Caco-2 (cell line): ENCODE measurements at places on chromosomes 1 and 21. TPM values are rescaled to one million over a fixed set of nuclear protein-coding genes. Genes with fewer than 3 reads are reported as not detected.

DNA sequence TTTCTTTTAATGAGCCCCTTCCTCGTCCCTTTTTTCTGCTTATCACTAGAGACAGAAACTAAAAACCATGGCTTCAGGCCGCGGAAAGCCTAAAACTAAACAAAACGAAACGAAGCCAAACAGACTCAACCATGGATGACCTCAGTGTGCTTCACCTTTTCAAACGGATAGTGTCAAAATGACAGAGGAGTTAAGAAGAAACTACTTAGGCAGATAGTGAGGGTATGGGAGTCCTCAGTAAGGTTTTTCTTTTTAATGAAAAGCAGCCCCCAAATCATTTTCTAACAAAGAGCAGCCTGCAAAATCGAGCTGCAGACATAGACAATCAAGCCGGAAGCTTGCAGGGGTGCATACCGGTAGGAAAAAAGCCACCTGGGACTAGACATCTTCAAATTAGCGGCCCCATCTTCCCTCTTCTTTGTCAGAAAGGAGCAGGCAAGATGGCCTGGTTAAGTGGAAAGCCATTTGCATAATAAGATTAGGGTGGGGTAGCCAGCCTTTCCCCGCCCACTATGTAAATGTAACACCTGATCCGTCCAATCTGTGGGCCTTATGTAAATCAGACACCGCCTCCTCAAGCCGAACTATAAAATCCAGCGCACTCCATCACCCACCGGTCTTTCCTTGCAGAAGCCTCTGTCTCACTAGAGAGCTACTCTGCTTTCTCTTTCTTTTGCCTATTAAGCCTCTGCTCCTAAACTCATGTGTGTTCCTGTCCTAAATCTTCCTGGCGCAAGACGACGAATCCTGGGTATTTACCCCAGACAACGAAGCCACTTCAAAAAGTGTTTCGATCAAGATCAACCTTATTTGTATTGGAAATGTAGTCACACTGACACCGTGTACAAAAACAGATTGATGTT lies 6.2 kb upstream of the ERO1B start:
- DNase-seq, result peak; percentile 66

- no peak for DNase-seq
Observed at GRCh38 chr1:115337633-115338456, at the start of gene NGF. TSS of gene NGF (minus strand) at chr1:115338249. CDS start at chr1:115286795, 51,454 bp downstream.

DNA sequence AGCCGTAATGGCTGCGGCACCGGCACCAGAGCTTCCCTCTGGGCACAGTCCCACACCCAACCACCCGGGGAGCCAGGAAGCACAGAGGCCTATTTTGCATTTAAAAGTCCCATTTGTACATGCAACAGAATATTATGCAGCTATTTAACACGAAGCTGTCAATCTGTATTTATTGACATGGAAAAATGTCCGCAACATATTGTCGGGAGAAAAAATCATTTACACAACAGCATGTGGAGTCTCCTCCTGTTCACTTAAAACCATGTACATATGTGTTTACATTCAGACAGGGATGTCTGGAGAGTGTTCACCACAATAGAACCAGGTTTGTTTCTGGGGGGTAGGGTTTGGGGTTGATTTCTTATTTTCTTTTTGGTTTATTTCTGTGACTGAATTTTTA lies 63.4 kb upstream of the GRIK3 start:
- DNase-seq, result no peak

DNA sequence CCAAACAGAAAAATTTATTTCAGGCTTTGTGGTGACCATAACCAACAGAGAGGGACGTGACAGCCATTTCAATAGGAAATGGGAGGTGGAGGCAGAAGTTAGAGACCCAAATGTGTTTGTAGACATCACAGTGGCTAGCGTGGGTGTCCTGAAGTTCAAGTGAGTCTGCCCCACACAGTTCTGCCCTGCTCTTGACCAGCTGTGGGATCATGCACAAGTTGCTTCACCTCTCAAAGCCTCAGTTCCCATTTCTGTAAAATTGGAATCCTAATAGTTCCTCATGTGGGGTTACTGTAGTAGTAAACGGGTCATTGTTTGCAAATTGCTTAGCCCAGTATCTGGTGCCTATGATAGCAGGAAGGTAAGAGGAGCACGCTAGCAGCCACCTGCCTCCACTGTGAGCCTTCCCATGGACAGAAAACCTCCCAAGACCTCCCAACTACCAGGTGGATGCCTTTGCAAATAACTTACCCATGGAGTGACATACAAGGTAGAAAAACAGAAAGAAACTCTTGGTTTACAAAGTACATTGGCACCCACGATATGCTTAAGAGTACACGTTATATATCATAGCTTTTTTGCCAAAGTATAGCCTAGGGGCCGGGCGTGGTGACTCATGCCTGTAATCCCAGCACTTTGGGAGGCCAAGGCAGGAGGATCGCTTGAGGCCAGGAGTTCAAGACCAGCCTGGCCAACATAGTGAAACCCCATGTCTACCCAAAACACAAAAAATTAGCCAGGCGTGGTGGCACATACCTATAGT lies 29.1 kb downstream of the FHAD1 start:
- DNase-seq, result no peak

DNA sequence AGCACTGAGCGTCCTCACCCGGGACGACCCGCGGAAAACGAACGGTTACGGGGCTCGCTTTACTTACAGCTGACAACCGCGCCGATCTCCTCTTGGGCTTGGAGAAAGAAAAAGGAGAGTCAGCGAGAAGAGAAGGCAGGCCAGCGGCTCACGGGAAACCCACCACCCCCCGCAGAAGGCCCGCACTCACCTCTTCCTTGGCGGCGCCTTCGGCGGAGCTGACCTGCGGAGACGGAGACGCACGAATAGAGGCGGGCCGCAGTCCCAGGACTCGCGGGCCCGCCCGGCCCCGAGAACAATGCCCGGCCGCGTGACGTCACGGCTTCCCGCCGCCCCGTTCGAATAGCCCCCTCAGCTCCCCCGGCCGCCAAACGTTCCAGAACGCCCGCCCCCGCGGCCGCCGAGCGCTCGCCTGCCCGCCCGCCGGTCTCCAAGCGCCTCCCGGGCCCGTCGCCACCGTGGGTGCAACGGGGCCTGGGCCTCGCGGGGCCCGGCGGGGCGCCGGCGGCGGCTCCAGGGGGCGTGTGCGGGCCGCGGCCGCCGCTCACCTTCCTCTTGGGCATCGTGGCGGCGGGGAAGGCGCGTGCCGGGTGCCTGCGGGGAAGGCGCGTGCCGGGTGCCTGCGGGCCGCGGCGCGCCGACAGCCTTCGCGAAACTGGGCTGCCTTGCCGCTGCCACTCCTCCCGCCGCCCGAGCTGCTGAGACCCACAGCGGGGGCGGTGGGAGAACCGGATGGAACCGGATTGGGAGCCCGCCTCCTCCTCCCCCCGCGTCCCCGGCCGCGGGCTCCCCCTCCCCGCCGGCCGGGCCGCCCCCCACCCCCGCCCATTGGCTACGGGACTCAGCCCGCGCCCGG lies at the start of gene HMGN1:
TSS of gene HMGN1 (minus strand) at position 734 of the 856 bp plus-strand sequence. CDS start at position 563, 171 bp downstream.
- DNase-seq, result peak; percentile 92

DNA sequence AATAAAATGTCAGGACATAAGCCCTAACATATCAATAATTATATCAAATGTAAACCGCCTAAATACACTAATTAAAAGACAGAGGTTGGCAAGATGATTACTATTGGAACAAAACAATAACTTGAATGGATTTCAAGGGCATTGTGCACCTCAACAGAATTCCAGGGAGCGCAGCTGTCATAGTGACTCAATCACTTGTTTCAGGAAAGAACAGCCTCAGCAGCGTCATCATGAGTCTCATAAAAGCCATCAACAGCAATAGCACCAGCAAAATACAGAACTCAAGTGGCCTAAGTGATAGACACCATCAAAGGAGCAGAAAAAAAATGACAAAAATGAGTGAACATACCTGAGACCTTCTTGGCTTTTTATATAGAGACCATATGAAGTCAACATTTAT lies 632.7 kb upstream of the NR5A2 start:
- DNase-seq, result no peak

DNA sequence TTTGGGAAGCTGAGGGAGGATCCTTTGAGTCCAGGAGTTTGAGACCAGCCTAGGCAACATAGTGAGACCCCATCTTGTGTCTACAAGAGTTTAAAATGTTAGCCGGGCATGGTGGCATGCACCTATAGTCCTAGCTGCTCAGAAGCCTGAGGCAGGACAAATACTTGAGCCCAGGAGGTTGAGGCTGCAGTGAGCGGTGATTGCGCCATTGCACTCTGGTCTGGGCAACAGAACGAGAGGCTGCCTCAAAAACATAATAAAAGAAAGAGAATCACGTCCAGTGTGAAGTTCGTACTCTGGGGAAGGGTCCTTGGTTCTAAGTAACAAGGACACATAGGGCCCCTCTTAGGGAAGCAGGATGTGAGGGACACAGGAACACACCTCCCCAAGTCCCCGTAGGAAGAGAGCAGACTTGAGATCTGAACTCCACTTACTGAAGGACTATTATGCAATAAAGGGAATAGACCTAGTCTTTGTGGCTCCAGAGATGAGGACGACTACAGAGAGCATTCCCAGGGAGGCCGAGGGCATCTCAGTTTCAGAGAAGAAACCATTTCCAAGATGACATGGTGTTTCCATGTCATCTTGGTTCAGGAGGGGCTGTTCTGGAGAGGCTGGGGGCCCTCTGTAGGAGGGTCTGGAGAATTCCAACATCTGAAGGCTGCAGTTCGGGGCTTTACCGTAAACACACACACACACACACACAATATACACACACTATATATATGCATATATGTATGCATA lies 10.8 kb upstream of the ENO1 start:
- no peak for DNase-seq

- no peak for DNase-seq
Observed at GRCh38 chr1:228989992-228990827, 254.9 kb downstream of the RHOU start.

DNA sequence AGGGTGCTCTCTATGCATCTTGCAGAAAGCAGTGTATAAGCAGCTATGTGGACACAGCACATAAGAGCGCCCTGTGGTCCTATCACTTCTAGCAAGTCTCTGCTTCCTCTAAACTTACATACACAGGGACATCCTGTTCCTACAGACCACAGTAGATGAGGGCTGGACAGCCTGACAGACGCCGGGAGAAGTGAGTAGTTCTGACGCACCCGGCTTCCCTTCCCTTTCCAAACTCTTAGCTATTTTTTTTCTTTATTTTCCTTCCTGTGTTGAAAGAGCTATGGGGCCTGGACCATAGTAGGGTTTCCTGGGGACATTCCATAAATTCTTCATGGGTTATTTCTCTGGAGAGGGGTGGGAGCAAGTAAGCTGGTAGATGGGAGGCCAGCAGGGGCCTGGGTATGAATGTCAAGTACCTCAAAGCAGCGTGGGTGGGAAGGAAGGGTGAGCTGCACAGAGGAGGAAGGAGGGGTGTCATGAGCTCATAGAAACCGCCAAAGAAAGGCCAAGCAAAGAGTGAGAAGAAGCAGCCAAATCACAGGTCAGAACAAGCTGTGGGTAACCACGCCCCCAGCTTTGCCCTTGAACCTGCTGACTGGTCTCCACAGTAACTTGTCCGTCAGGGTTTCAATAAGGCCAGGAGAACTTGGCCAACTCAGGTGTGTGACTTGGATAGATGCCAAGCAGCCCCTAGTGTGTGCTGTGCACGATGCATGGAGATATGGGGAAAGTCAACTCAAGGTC lies 36.6 kb downstream of the PLXNA2 start:
- DNase-seq, result no peak

DNA sequence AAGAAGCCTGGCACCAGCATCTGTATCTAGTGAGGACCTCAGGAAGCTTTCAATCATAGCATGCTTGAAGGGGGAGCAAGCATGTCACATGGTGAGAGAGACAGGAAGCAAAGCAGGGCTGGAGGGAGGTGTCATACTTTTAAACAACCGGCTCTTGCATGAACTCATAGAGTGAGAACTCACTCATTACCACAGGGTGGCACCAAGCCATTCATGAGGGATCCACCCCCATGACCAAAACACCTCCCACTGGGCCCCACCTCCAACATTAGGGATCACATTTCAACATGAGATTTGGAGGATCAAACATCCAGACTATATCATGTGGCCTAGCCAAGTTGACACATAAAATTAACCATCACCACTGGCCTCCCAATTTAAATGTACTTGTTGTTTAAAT lies 125.1 kb upstream of the KCND3 start:
- no peak for DNase-seq

GRCh38 chr1:181429462-181429861 lies 53.9 kb upstream of the CACNA1E start:
- no peak for DNase-seq

GRCh38 chr1:72623299-72623708 lies 341.0 kb upstream of the NEGR1 start:
- DNase-seq, result no peak

DNA sequence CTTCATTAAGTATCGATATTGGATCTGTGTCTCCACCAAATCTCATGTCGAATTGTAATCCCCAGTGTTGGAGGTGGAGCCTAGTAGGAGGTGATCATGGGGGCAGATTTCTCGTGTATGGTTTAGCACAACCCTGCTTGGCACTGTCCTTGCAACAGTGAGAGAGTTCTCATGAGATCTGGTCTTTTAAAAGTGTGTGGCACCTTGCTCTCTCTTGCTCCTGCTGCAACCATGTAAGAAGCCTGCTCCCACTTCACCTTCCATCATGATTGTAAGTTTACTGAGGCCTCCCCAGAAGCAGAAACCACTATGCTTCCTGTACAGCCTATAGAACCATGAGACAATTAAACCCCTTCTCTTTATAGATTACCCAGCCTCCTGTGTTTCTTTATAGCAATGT lies 424.4 kb downstream of the NPHP4 start:
- DNase-seq, result no peak

GRCh38 chr1:111988743-111989453 lies 570 bp downstream of the KCND3 start:
- DNase-seq, result peak; percentile 22

DNA sequence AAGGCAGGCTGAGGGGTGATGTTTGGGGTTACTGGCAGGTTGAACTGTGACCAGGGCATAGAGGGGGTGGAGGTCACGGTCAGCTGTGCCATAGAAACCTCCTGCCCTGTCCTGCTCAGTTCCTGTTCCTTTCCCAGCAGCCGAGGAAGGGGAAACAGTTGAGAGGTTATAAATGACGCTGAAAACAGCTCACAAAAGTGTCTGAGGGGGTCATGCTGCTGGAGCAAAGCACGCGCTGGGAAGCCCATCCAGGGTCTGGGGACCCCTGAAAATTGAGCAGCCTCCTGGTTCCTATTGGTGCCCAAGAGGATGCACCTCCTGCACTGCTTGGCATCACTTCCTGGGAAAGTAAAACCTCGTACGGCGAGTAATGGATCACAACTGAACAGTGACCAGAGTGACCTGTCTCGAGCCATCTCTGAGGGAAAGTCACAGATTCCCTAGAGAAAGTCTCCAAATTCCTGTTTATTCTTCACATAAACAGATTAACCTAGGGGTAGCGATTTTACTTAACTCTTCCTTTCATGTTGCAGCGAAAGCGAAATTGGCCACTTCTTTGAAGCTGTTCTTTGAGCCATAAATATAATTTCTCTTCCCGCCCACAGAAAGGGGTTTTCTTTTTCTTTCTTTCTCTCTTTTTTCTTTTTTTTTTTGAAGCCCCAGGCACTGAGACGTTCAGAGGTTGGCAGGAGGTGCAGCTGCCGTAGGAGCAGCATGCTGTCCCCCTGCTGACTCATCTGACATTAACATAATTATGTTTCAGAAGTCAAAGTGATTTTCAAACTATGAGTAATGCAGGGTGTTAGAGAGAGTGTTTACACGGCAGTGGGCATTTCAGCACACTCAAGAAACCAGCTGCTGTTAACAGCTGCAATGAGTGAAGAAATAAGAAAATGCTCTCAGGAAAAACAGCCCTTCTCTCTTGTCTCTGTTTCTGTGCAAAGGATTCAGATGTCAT lies 41.8 kb upstream of the ATF3 start:
- no peak for DNase-seq

PRKAA2 gene
- 5.8 and 5.9 TPM in 2 replicates for total RNA-seq

GBP7 gene
- total RNA-seq, result not detected in 2 replicates

AVPR1B gene
- total RNA-seq, result not detected in 2 replicates

PGLYRP3 gene
- total RNA-seq, result not detected in 2 replicates

RGS16 gene
- total RNA-seq, result 0.77 and 1.2 TPM in 2 replicates

PLA2G2C gene
- not detected in 2 replicates for total RNA-seq

NADK gene
- total RNA-seq, result 76.7 and 85.8 TPM in 2 replicates

ZYG11A gene
- total RNA-seq, result 2.3 and 2.4 TPM in 2 replicates

CDK11B gene
- total RNA-seq, result 29.3 and 30.2 TPM in 2 replicates
